Mammary epithelial cell (primary cell): ENCODE measurements at places on chromosomes 4 and X.

DNA sequence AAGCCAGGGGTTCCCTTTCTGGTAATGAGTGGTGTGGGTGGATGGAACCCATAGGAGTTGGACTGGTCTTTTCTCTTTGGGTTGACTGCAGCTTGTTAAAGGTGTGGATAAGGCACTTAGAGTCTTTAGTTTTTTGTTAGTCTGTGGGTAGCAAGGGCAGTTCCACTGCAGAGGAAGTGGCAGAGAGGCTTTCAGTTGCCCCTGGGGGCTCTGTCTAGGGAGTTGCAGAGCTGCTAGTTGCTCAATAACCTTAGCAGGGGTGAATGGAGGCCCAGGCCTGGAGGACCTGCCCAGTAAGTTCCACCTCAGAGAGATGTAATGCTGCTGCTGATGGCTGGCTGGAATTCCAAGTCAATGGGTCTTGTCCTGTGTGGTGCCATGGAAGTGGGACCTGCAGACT, 282.6 kb upstream of the NDST4 start:
- no peak for DNase-seq

DNA sequence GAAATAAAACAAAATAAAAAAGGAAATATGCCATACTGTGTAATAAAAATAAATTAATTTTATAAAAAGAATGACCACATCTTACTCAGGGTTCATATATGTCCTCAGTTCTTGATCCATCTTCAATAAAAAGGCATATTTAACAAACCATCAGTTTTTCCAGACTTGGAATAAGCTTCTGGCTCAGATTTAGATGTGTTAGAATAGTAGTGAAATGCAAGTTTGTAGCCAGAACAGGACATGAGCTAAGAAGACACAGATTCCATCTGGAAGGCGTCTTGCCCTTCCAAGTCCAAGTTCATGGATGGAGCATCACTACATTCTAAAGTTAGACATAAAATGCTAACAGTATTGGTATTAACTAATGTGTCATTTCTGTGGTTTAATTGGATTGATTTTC, 10.3 kb upstream of the LSM6 start:
- no peak for DNase-seq

GRCh38 chrX:119402588-119402987, 3.5 kb downstream of the SLC25A43 start:
- no peak for DNase-seq

DNA sequence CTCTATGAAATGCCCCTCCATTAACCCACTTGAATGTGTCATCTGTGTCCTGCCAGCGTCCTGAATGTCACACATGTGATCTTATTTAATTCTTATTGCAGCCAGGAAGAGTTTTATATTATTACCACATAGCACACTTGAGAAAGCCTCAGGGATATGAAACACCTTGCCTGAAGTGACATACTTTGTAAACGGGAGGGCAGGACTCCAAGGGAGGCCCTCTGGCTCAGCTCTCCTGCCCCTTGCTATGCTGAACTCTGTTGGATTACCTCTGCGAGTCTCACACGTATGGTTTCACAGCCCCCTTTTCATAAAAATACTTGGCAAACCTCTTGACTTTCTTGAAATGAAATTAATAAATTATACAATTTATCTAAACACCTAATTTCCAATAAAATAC, 11.1 kb upstream of the ZCCHC4 start:
- no peak for DNase-seq

GRCh38 chr4:33482773-33483172, 2761.5 kb downstream of the ARAP2 start:
- DNase-seq: no peak

DNA sequence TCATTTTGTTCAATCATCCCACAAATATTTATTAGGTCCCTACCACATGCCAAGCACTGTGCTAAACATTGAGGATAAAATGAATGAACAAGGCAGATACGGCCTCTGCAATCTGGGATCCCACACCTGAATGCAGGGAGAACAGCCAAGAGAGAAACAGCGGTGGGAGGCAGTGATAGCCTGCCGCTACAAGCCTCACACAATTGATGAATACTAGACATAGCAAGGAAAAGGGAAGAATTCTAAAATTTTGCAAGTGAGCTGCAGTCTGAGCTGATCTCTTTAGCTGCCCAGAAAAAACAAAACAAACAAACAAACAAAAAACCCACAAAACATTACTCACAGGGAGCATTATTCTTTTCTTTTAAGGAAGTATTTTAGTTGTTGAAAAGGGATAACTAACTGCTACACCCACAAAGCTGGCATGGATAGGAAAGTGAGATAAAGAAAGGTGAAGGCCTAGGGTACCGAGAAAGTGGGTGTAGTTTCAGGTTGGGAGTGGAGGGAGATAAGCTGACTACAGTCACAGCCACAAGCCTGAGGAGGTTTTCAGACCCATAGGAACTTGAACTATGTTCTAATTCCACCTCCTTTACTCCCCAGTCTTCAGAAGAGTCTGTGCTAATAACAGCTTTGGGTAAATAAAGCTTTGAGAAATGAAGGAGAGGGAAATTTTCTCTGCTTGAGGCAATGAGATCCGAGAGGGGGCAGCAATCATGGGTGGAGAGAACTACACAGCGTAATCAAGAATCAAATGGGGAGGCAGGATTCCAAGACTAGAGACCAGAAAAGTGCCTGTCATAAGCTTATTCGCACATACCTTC, 85.4 kb downstream of the SH3RF1 start:
- DNase-seq: peak; percentile 45

DNA sequence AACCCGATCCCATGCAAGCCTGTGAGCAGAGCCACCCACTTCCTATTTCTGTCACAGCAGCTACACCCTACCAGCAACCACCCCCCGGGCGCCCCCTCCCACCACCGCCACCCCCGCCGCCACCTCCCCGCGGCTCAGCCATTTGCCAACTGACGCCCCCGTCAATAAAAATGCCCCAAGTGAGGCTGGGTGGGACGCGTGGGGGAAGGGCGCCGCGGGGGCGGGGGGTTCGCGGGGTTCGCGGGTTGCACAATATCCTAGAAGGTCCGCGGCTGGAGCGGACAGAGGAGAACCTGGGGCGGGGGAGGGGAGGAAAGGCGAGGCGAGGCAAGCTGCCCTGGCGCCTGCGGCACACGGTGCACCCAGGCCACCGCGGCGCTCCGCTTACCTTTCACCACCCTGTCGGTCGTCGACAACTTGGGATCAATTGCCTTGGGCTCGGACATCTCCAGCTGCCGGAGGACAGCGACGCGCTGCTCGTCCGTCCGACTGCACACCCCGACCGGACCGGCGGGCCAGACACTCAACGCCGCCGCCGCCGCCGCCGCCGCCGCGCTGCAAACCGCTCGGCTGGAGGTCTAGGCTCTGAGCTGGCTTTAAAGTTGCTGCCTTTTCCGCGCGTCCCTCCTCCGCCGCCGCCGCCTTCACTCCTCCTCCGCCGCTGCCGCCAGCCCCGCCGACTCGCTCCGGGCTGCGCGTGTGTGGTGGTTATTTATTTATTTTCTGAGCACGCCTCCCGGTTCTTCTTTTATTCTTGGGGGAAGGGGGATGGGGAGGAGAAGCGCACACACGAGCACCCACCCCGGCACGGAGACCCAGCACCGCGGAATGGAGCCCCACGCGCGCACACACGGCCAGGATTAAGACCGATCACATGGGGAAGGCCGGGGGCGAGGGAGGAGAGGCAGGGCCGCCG, 717 bp downstream of the PPP3CA start:
- peak; percentile 65 for DNase-seq

GRCh38 chr4:163269869-163270268, 62.5 kb downstream of the NPY1R start:
- no peak for DNase-seq

GRCh38 chrX:48470833-48471118, 716 bp upstream of the SLC38A5 start:
- DNase-seq: no peak

DNA sequence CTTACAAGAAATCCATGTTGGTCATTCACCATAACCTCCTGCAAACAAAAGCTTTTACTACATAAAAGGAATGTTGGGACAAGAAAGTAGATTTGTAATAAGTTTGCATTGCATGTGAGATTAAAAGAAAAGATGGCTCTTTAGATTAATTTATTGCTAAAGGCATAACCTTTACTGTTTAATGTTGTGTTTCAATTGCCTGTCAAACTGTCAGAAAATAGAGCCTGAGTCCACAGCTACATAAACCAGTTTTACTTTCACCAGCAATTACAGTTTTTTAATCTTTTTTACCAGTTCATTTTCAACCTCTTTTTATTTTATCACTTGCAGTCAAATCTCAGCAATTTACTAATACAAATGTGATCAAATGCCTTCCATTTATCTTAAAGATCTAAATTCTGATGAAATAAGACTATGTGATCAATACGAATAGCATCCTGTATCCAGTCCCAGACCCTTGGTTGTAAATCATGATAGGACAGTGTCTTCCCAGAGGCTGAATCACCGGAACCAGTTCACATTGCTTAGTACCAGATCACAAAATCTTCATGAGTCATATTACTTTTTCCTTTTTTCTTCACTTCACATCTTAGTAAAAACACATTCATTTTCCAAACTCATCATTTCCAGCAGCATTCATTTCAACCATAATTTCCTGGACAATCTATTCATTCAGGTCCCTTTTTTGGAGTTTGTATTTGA, 95.4 kb upstream of the FRG1 start:
- no peak for DNase-seq

DNA sequence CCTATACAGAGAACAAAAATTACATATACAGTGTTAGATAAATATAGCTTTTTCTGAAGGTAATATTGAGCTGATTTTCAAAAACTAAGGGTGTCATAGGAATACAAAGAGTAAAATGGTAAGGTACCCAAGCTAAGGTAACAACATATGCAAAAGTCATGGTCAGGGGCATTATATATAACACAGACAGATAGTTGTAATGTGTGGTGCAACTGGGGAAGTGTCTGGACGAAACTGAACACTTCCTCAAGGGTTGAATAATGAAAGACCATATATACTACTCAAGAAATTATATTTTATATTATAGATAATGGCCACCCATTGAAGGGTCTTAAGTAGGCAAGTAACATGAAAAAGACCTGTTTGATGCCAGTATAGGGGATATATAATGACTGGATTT, 262.1 kb upstream of the CXXC4 start:
- no peak for DNase-seq

GRCh38 chr4:1960170-1960825, 48.5 kb downstream of the NELFA start:
- no peak for DNase-seq

GRCh38 chrX:2548711-2549423, 48.1 kb upstream of the DHRSX start:
- no peak for DNase-seq
